Activated CD8-positive, alpha-beta memory T cell treated with anti-CD3 and anti-CD28 coated beads, Interleukin-2, amount 10 ng/mL, durations not matched to agents 7 days and 5 days (primary cell): ENCODE measurements at places on chromosomes 16 and 17.

DNA sequence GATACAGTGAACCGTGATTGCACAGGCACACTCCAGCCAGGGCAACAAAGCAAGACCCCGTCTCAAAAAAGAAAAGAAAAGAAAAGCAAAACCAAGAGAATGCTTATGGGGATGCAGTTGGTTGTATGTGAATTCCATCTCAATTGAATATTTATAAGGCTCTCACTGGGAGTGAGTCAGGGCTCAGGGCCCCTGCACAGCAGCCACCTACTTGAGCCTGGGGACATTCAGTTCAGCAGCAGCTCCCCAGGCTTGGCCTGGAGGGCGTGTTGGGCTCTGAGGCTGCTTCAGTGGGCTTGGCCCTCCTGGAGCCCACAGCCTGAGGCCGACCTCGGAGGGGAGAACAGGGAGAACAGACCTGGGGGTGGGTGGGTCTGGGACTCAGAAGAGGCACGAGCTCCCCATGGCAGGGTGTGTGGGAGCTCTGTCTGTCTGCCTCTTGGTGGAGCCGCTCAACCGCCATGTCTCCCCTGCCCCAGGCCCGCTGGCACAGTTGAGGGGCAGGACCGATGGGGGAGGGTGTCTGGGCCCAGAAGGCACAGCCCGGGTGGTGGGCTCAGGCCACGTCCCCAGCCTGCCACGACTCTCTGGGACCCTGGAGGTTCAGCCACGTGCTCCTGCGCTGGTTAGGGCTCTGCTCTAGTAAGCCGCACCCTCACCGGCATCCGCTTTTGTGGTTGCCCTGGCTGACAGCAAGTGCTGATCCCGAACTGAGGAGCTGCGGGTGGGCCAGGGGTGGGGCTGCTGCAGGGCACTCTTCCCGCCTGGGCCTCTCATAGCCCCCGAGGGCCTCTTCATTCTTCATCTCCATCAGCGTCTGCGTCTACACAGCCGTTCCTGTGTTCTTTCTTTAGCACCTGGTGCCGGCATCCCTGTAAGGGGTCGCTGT lies 24.8 kb downstream of the ZFPM1 start:
- DNase-seq, result peak; percentile 68

DNA sequence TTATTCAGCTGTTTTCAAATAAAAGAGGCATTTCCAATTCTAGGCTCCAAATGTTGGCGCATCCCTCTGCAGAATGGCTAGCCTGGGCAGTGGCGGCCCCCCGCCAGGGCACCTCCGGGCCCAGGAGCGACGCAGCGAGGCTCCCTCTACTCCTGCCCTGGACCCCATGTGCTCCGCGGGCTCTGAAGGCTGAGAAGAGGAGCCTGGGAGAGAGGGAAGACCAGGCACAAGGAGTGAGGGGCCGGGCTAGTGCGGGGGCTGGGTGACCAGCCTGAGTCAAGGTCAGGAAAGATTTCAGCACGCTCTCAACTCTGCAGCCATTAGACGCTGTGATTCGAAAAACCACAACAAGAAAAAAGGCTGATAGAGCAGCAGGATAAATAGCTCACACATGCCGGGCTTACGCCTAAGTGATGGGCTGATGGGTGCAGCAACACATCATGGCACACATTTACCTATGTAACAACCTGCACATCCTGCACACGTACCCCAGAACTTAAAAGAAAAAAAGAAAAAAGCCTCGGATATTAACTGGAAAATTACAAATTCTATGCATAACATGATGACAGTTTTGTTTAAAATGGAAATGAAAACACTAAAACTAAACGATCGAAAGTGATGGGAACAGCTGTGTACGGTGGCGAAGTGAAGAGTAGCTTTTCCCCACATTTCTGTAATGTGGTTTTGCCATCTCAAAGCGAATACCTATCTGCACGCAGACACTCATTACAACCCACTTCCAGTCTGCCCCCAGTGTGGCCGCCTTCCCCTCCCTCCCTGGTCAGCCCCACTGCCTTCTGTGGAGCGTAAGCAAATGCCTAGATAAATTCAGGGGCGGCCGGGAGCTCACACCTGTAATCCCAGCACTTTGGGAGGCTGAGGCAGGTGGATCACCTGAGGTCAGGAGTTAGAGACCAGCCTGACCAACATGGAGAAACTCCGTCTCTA lies 44.4 kb downstream of the MAP1LC3B start:
- peak; percentile 47 for DNase-seq

DNA sequence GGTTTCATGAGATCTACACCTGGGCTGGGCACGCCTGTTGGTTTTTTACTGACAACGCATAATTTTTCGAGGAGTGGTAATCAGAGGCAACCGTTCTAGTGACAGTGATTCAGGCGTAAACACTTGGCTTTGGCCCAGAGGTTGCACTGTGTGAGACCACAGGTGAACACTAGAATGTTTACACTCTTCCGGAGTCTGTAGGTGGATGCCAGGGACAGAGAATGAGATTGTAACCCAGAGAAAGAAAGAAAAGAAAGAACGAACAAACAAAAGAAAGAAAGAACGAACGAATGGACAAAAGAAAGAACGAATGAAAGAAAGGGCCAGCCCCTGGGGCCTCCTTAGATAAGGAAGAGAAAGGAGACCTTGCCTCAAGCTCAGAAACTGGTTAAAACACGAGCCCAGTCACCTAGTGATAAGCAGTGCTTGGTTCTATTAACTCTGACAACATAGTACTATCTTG lies 113.2 kb downstream of the PRKCB start:
- peak; percentile 80 for DNase-seq

DNA sequence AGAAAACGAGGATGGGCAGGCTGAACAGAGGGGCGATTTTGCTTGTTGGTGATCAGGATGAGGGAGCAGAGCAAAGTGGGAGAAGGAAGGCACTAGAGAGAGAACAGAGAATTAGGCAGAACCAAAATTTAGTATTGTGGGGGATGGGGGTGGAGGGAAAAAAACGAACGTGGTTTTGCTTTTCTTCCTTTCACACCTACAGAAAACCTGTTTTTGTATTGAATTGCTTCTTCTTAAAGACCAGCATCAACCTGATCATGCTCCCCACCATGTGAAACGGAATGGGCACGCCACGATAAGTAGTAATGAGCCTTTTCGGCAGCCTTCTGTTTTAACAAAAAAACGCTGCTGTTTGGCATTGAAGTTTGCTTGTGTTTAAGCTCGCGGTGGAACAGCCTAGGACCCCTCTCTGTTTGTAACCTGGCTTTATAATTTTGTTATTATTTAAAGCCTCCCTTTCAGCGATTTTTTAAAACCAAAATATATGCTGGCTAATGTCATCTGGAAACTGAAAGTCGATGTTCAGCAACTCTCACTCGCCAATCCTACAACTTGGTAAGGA lies 36.8 kb downstream of the ERCC4 start:
- DNase-seq, result no peak

DNA sequence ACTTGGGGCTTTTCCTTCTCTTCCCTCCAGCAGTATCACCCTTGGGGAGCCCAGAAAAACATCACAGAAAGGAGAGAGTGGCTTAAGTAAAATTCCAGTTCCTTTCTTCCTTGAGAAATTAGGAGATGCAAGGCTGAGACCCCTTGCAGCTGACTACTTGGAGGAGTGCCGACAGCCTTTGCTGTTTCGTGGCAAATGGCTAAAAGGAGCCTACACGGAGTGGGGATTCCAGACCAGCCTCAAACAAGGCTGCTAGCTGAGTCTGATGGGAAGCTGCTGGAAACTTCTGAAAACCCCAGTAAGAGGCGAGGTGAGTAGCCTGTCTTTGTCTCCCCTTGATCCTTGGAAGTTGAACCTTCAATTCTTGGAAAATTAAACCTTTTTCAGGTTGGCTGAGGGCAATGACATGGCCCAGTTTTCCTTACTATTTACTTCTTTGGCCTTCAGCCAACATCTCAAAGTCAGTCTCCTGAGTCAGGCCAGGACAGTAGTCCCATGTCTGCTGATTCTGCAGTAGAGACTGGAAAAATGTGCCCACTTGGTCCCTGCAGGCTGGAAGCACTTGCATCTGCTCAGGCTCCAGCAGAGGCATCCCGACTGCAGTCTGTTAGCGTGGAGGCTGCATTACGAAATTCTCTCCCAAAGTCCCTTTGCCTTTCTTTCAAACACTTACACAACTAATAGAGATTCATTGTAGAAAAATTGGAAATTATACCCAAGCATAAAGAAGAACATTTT lies 23.4 kb downstream of the SMIM36 start:
- DNase-seq, result no peak

DNA sequence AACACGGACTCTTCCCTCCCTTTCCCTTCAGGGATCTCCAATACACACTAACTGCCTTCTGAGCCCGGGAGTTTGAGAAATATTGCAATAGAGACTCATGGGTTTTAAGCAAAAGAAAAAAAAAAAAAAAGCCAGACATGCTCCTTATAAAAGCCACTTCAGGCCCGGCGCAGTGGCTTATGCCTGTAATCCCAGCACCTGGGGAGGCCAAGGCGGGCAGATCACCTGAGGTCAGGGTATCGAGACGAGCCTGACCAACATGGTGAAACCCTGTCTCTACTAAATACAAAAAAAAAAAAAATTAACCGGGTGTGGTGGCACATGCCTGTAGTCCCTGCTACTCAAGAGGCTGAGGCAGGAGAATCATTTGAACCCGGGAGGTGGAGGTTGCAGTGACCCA lies 2.4 kb upstream of the HEXD start:
- DNase-seq, result no peak

GRCh38 chr16:66850115-66850815 lies 6.1 kb downstream of the CA7 start:
- no peak for DNase-seq

DNA sequence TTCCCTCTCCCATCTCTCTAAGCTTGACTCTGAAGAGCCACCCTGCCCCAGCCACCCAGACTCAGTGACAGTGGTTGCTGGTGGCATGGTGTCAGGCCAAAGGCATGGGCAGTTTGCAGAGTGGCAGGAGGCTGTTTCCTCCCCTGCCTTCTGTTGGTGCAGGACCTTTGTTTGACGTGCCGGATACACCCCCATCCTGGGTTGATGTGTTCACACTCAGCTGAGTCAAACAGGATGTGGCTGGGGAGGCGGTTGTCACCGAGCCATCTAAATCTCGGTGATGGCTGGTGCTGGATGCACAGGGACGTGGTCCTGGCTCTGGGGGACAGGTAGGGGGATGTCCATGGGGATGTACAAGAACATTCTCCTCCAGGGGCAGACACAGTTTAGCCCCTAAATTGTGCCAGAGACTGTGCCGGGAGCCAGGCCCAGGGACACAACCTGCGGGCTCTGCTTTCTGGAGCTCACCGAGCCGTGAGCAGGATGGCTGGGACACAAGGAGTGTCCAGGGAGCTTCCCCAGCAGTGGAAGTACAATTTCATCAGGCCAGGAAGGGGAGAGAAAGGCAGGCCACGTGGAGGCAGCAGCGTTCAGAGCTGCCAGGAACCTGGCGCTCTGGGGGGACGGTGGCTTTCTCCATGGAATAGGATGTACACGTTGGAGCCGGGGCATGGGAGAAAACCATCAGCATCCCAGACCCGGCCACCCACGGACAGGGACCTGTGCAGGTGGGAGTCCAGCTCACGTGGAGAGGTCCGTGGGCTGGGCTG lies 264.2 kb downstream of the SEC14L1 start:
- peak; percentile 96 for DNase-seq

DNA sequence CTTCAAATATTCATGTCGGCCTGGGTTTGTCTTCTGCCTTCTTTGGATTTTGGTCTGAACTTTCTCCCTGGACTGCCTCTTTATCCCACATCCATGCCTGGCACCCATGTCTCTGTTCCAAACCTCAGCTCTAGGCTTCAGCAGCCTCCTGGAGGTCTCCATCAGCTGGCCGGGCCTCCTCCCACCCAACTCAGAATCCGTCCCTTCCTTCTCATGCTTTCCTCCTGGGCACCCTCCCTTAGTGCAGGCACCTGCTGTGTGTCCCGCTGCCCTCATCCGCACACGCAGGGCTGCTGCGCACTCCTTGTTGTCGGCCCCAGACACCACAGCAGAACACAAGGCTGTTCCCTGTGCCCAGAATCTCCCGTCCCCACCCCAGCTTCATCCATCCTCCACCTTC lies 14.0 kb downstream of the LDHD start:
- DNase-seq, result no peak

GRCh38 chr17:29930409-29931010 lies 482 bp upstream of the SSH2 start:
- no peak for DNase-seq

DNA sequence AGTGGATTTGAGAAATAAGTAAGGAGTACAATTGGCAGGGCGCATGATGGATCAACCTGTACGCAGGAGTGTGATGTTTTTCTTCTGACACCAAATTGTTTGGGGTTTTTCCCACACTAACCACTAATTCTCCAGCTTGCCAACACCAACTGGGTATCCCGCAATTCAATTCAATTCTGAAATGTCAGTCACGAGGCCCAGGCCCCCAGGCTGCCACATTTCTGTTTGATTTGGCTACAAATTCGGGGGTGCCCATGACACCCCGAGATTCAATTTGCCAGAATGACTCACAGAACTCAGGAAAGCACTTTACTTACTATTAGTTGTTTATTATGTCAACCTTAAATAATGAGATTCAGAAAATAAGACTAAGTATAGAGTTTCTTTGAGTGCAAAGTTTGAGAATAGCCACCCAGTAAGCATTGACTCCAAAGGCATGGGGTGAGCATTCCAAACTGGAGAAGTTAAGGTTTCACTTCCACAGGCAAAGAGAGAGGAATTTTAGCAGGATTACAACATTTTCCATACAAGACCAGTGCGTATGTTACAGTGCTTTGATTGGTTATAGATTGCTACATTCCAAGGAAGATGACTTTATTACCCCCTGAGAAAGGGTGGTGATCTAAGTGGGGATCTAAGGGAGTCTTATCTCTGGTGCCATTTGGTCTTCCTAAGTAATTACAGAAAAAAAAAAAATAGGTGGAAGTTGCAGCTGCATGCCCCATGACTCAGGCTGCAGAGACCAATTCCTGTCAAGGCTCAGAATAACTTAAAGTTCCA lies 11.5 kb downstream of the SLC46A1 start:
- no peak for DNase-seq

DNA sequence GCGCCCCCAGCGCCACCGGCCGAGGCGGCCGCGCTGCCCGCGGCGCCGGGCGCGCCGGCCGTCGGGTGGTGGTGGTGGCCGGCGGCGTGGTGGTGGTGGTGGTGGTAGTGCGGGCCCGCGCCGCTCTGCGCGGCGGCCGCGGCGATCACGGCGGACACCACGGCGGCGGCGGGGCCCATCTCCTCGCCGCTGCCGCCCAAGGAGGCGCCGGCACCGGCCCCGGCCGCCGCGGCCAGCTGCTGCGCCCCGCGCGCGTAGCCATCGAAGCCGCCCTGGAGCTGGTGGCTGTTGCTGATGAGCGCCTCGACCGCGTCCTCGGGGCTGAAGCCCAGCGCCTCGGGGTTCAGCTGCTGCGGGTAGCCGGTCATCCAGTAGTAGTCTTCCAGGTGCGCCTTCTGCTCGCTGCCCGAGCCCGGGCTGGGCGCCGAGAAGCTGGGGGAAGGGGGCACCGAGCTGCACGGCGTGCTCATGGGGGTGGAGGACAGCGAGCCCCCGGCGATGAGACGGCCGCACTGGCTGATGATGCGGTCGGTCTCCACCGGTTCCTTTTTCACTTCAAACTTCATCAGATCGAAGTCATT lies 1.2 kb downstream of the MAF start:
- peak; percentile 55 for DNase-seq

- no peak for DNase-seq
These were observed 91.4 kb upstream of the TBX2 start for GRCh38 chr17:61307905-61308886.
